ENCODE measurements at places on chromosomes 3 and 15.

DNA sequence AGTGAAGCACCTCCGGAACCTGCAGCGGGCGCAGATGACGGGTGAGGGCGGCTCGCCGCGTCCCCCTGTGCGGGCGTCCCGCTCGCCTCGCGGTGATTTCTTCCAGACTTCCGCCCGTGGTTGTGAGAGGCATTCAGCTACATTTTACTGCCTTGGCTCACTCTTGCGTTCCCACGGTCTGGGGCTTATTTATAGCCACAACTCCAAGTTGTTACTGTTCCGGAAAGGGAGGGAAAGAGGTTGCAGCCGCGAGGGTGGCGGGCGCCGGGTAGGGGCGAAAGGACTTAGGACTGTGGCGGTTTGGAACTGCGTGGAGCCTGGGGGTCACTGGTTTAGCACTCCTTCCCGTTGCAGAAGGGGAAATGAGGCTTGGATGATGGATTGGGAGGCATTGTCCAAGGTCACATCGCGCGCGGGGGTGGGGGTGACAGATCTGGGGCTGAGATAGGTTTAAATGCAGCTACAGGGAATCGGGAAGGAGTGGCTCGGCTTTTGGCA, 1.1 kb downstream of the HES1 start:
- H3K27me3 ChIP-seq, result no peaks in the 10 kb centered on the region
- peak overlapping the region; percentile 97 for H3K4me3 ChIP-seq
- DNase-seq, result peak; percentile 72
- H3K4me1 ChIP-seq, result peaks cover 31% of the 10 kb centered on the region
- peak overlapping the region; percentile 73 for H3K27ac ChIP-seq

- no peaks in the 10 kb centered on the region for H3K36me3 ChIP-seq
- DNase-seq, result no peak
- no peak overlapping the region for H3K27ac ChIP-seq
- H3K4me1 ChIP-seq, result no peaks in the 10 kb centered on the region
- H3K27me3 ChIP-seq, result no peaks in the 10 kb centered on the region
Observed at GRCh38 chr3:77795013-77795412, 755.1 kb downstream of the ROBO2 start.

DNA sequence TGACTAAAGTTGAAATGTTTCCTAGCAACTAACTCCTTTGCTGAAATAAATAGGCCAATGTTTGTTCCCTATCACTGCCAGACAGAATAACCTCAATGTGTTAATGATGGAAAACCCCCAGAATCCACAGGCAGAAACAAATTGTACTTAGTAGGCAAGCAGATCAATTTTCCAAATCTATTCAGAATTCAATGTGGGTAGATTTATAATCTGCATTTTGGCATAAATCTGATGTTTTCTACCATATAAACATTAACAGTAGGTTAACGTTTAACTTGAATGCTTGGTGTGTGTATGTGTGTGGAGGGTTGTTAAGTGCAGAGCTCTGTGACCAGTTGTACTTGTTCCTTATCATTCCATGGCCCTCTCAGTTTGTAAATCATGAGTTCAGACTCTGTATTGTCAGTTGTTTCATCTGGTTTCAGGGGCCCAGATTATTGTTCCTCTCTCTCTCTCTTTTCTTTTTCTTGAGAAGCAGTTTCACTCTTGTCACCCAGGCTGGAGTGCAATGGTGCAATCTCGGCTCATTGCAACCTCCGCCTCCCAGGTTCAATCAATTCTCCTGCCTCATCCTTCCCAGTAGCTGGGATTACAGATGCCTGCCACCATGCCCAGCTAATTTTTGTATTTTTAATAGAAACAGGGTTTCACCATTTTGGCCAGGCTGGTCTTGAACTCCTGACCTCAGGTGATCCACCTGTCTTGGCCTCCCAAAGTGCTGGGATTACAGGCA, 32.8 kb downstream of the PLSCR1 start:
- H3K4me3 ChIP-seq, result no peak overlapping the region
- H3K4me1 ChIP-seq, result peaks cover 27% of the 10 kb centered on the region
- no peak for DNase-seq
- no peaks in the 10 kb centered on the region for H3K27me3 ChIP-seq

GRCh38 chr3:10352146-10352911, 31.4 kb upstream of the SEC13 start:
- peaks cover 18% of the 10 kb centered on the region for H3K27me3 ChIP-seq
- no peaks in the 10 kb centered on the region for H3K36me3 ChIP-seq
- no peak overlapping the region for H3K27ac ChIP-seq
- peak; percentile 26 for DNase-seq

DNA sequence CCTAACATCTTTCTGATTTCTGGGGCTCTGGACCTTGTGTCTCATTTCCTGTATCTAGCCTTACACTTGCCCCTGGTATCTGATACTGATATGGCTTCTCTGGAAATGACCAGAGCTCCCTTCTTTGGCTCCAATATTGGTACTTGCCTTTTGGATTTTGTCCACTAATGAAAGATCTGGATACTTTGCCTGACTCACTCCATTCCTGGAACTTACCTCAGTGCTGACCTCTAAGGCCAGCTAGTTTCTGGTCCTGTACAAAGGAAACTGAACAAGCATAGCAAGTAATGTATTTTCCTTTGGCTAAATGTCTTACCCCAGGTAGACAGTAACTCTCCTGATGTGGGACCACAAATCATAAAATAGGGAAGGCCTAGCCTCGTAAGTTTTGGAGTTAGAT, 93.8 kb upstream of the SLC4A7 start:
- H3K27me3 ChIP-seq, result no peaks in the 10 kb centered on the region
- DNase-seq, result no peak
- H3K4me3 ChIP-seq, result no peak overlapping the region
- no peak overlapping the region for H3K27ac ChIP-seq
- peaks cover 6% of the 10 kb centered on the region for H3K4me1 ChIP-seq

DNA sequence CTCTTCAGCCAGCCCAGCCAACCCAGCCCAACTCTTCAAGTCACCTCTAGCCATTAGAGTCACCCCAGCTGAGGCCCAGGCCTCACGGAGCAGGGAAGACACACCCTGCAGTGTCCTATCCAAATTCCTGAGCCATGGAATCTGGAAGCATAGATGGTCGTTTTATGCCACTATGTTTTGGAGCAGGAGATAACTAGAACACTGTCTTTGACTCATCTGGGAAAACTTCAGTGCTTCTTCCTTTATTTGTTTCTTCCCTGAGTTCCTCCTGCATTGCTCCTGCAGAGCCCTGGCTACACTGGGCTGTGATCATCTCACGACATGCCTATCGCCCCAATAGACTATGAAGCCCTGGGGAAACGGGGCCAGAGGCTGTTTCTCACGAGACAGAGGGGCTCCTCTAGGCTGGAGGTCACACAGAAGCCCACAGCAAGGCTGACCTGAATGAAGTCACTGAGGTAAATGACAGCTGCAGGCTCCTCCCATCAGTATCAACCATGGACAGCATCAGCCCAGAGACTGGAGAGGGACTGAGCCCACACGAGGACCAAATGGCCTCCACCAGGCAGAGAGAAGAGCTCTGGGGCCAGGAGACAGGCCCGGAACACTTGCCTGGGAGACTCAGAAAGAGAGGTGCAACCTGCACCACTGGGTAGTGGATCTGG, 22.7 kb downstream of the CRABP1 start:
- H3K4me3 ChIP-seq, result no peak overlapping the region
- no peaks in the 10 kb centered on the region for H3K27me3 ChIP-seq
- DNase-seq, result no peak
- H3K36me3 ChIP-seq, result no peaks in the 10 kb centered on the region
- no peaks in the 10 kb centered on the region for H3K4me1 ChIP-seq
- H3K27ac ChIP-seq, result no peak overlapping the region

- H3K27ac ChIP-seq, result no peak overlapping the region
- peaks cover 70% of the 10 kb centered on the region for H3K36me3 ChIP-seq
- H3K4me3 ChIP-seq, result no peak overlapping the region
- no peaks in the 10 kb centered on the region for H3K4me1 ChIP-seq
Observed at GRCh38 chr15:52236013-52236412, 44.8 kb upstream of the GNB5 start.

- H3K27me3 ChIP-seq, result no peaks in the 10 kb centered on the region
- DNase-seq, result no peak
- peak overlapping the region; percentile 35 for H3K27ac ChIP-seq
- H3K4me1 ChIP-seq, result peaks cover 22% of the 10 kb centered on the region
- H3K36me3 ChIP-seq, result no peaks in the 10 kb centered on the region
Observed at GRCh38 chr3:105277656-105278055, 89.1 kb upstream of the ALCAM start.

- H3K36me3 ChIP-seq, result peaks cover 21% of the 10 kb centered on the region
- peak; percentile 79 for DNase-seq
- H3K4me1 ChIP-seq, result peaks cover 11% of the 10 kb centered on the region
- no peak overlapping the region for H3K4me3 ChIP-seq
- H3K27ac ChIP-seq, result peak overlapping the region; percentile 84
Observed at GRCh38 chr3:29486096-29486495, 205.2 kb downstream of the RBMS3 start.

- H3K36me3 ChIP-seq, result no peaks in the 10 kb centered on the region
- H3K4me1 ChIP-seq, result no peaks in the 10 kb centered on the region
- peaks cover 80% of the 10 kb centered on the region for H3K27me3 ChIP-seq
- H3K27ac ChIP-seq, result no peak overlapping the region
- DNase-seq, result no peak
Observed at GRCh38 chr3:86519819-86520218, 471.1 kb downstream of the VGLL3 start.

- H3K4me3 ChIP-seq, result no peak overlapping the region
- H3K27me3 ChIP-seq, result no peaks in the 10 kb centered on the region
- H3K4me1 ChIP-seq, result peaks cover 18% of the 10 kb centered on the region
Observed at GRCh38 chr3:47994180-47994579, 22.0 kb downstream of the MAP4 start.

- no peak for DNase-seq
- no peak overlapping the region for H3K4me3 ChIP-seq
- H3K27me3 ChIP-seq, result no peaks in the 10 kb centered on the region
Observed at GRCh38 chr3:14438929-14439328, 36.5 kb downstream of the SLC6A6 start.

GRCh38 chr3:122800706-122801237, 5.9 kb downstream of the SLC49A4 start:
- peaks cover 11% of the 10 kb centered on the region for H3K4me1 ChIP-seq
- no peaks in the 10 kb centered on the region for H3K36me3 ChIP-seq
- H3K27me3 ChIP-seq, result no peaks in the 10 kb centered on the region
- peak; percentile 51 for DNase-seq
- no peak overlapping the region for H3K27ac ChIP-seq
- H3K4me3 ChIP-seq, result no peak overlapping the region

DNA sequence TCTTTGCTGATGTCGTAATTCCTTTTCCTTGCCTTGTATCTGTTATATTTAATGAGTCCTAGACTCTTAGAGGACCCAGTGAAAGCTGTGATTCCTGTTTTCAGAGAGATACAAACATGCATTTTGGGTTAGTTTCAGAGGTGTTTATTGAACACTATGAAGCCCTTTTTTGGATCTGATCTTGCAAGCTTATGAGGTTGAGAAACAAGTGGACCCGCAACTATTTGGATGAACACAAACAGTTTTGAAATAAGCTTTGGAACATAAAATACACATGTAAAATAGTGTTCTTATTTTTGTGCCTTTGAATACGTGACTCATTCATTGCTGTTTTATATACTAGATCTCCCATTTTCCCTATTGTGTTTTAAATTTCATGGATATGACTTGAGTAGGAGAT, 33.5 kb downstream of the SNRK start:
- H3K36me3 ChIP-seq, result peaks cover 17% of the 10 kb centered on the region
- H3K27ac ChIP-seq, result no peak overlapping the region
- no peak for DNase-seq
- peaks cover 21% of the 10 kb centered on the region for H3K4me1 ChIP-seq
- H3K4me3 ChIP-seq, result no peak overlapping the region

GRCh38 chr15:38190501-38190900, 62.1 kb upstream of the SPRED1 start:
- no peaks in the 10 kb centered on the region for H3K4me1 ChIP-seq
- H3K27me3 ChIP-seq, result no peaks in the 10 kb centered on the region
- H3K4me3 ChIP-seq, result no peak overlapping the region
- peak; percentile 8 for DNase-seq
- no peaks in the 10 kb centered on the region for H3K36me3 ChIP-seq

GRCh38 chr3:171044384-171044783, 17.9 kb upstream of the SLC2A2 start:
- H3K27ac ChIP-seq, result no peak overlapping the region
- H3K36me3 ChIP-seq, result no peaks in the 10 kb centered on the region

DNA sequence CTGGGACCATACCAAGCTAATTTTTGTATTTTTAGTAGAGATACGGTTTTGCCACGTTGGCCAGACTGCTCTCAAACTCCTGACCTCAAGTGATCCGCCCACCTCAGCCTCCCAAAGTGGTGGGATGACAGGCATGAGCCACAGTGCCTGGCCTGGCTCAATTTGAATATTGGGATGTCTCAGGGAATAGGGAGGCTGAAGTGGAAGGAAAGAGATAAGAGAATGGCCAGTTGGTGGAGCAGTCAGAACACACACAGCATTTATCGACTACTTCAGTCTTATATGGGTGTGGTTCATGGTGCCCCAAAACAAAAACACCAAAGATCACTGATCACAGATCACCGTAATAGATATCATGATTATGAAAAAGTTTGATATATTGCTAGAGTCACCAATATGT, 144.4 kb downstream of the GMNC start:
- peak; percentile 16 for DNase-seq
- H3K27me3 ChIP-seq, result no peaks in the 10 kb centered on the region
- H3K27ac ChIP-seq, result peak overlapping the region; percentile 93
- H3K36me3 ChIP-seq, result no peaks in the 10 kb centered on the region
- H3K4me1 ChIP-seq, result no peaks in the 10 kb centered on the region

DNA sequence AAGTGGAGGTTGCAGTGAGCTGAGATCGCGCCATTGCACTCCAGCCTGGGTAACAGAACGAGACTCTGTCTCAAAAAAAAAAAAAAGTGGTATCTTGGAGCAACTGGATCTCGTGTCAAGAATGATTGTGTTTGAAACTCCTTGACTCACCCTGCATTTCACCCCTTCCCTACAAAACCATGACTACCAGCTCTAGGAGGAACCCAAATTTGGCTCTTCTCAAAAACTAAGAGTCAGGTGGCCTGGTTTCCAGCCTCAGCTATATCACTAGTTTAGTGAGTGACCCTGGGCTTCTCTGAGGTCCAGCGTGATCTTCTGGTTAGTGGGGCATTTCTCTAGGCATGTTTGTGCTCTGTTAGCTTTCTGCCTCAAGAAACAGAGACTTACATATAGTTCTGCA, 222.1 kb downstream of the FAM43A start:
- no peak overlapping the region for H3K4me3 ChIP-seq
- H3K27me3 ChIP-seq, result peaks cover 14% of the 10 kb centered on the region
- H3K36me3 ChIP-seq, result no peaks in the 10 kb centered on the region

DNA sequence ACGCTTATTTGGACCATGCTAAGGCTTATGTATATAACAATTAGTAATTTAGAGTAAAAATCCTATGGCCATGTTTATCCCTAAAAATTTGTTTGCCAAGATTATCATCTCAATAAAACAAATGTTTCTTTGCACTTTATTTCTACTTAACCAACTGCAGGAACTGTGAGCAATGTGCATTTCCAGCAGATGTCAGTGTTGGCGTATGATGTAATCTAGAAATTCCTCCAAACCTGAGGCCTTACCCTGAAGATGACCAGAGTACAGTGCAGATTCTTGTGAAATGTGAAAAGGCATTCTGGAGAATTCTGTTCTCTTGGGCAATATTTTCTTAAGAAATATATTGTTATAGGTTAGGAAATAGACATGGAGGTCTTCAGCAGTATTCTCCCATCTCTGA, 205.9 kb downstream of the MBNL1 start:
- DNase-seq, result peak; percentile 72
- H3K36me3 ChIP-seq, result no peaks in the 10 kb centered on the region
- no peaks in the 10 kb centered on the region for H3K27me3 ChIP-seq
- H3K4me3 ChIP-seq, result no peak overlapping the region
- no peak overlapping the region for H3K27ac ChIP-seq
